T-cell (primary cell): ENCODE measurements at places on chromosomes 3 and 15. TPM values are rescaled to one million over a fixed set of nuclear protein-coding genes. Genes with fewer than 3 reads are reported as not detected.

The ATP13A5 gene
- total RNA-seq, result not detected

The CCRL2 gene
- total RNA-seq, result 2.5 TPM

The CCR2 gene
- 3.3 TPM for total RNA-seq

The MB21D2 gene
- 5.5 TPM for total RNA-seq

- H3K27me3 ChIP-seq, result no peaks in the 10 kb centered on the region
- DNase-seq, result no peak
- H3K27ac ChIP-seq, result no peak overlapping the region
- H3K4me1 ChIP-seq, result peaks cover 3% of the 10 kb centered on the region
- no peaks in the 10 kb centered on the region for H3K36me3 ChIP-seq
Observed at GRCh38 chr15:64105113-64105704, 9.4 kb downstream of the SNX1 start.

DNA sequence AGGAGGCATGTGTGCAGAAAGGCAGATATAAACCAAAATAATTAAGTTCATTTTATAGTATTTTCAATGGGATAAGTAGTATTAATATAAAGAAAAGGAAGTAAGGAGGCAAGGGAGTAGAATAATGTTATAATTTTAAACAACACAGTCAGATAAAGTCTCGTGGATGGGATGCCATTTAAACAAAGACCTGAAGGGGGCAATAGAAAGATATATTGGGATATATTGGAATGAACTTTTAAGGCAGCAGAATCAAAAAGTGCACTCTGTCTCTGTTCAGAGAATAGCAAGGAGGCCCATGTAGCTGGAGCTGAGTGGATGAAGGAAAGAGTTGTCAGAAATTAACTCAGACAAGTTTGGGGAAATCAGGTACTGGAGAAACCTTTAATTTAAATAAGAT is 158.7 kb downstream of the CGGBP1 start:
- no peak overlapping the region for H3K27ac ChIP-seq
- no peaks in the 10 kb centered on the region for H3K27me3 ChIP-seq
- H3K4me1 ChIP-seq, result no peaks in the 10 kb centered on the region
- H3K4me3 ChIP-seq, result no peak overlapping the region

DNA sequence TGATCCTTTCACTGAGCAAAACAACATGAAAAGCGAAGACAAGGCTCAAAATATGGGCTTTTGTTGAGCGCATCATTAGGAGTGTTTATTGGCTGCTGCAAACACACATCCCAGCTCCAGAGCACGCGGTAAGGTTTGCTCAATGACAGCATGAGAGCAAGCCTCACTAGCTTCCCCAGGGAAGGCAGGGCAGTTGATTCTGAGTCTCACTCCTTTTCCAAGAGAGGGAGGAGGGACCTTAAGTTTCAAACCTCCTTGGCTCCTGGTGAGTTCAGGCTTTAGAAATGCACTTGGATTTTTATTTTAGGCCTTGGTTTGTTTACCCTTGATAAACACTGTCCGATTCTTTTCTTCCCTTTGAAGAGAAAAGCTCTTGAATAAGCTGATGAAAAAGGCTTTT is 69.1 kb upstream of the CACNA2D3 start:
- no peak overlapping the region for H3K27ac ChIP-seq
- H3K36me3 ChIP-seq, result no peaks in the 10 kb centered on the region

GRCh38 chr3:128168836-128169235 is 15.6 kb downstream of the EEFSEC start:
- no peaks in the 10 kb centered on the region for H3K36me3 ChIP-seq
- H3K4me3 ChIP-seq, result no peak overlapping the region
- H3K27ac ChIP-seq, result no peak overlapping the region
- H3K27me3 ChIP-seq, result no peaks in the 10 kb centered on the region

GRCh38 chr3:176571926-176572325 is 625.4 kb downstream of the TBL1XR1 start:
- DNase-seq, result no peak
- no peak overlapping the region for H3K4me3 ChIP-seq
- H3K27me3 ChIP-seq, result no peaks in the 10 kb centered on the region
- H3K4me1 ChIP-seq, result no peaks in the 10 kb centered on the region

- no peaks in the 10 kb centered on the region for H3K36me3 ChIP-seq
- H3K4me1 ChIP-seq, result no peaks in the 10 kb centered on the region
- no peaks in the 10 kb centered on the region for H3K27me3 ChIP-seq
- H3K4me3 ChIP-seq, result no peak overlapping the region
- no peak overlapping the region for H3K27ac ChIP-seq
Observed at GRCh38 chr3:3307491-3307890, 128.0 kb upstream of the CRBN start.

DNA sequence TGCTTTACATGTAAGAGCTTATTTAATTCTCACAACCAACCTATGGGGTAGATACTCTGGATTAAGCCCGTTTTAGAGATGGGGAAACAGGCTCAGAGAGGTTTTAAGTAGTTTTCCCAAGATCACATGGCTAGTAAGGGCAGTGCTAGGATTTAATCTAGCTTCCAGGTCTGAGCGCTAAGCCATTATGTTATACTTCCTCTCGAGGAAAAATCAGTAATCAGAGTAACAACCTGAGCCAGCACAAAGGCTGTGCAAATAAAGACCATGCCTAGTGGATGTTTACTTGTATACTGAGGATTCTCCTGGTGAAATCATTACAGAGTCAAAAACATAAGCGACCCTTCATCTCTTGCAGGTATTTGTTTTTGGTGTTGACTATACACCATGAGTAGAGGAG is 9.0 kb downstream of the FSTL1 start:
- H3K27me3 ChIP-seq, result no peaks in the 10 kb centered on the region
- H3K36me3 ChIP-seq, result no peaks in the 10 kb centered on the region
- no peak overlapping the region for H3K4me3 ChIP-seq
- DNase-seq, result no peak

DNA sequence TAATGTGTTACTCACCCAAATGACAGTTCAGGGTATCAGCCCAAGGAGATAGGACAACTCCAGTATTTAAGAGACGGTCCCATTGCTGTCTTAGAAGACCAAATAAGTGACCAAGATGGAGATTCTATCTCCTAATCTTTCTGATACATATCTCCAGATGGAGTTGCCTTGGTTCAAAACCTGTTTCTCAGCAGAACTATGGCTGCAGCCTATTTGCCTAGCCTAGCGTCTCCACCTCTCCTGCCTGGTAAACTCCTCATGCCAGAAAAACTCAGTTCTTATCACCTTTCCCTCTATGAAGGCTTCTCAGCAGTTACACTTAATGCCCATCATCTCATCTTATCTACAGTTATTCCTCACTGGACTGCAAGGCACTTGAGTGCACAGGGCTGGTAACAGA is 1.2 kb upstream of the CSPG5 start:
- H3K27ac ChIP-seq, result no peak overlapping the region
- DNase-seq, result no peak
- no peaks in the 10 kb centered on the region for H3K36me3 ChIP-seq
- no peak overlapping the region for H3K4me3 ChIP-seq
- H3K4me1 ChIP-seq, result peaks cover 17% of the 10 kb centered on the region

- H3K36me3 ChIP-seq, result no peaks in the 10 kb centered on the region
- H3K4me1 ChIP-seq, result peaks cover 48% of the 10 kb centered on the region
- no peak overlapping the region for H3K27ac ChIP-seq
- H3K27me3 ChIP-seq, result no peaks in the 10 kb centered on the region
Observed at GRCh38 chr15:99426431-99427105, 139.2 kb upstream of the MEF2A start.
